Amniotic epithelial cell (primary cell): ENCODE measurements at places on chromosomes 16 and 17.

- DNase-seq, result no peak
Observed at GRCh38 chr17:38604479-38605403, 1.0 kb downstream of the SRCIN1 start.

DNA sequence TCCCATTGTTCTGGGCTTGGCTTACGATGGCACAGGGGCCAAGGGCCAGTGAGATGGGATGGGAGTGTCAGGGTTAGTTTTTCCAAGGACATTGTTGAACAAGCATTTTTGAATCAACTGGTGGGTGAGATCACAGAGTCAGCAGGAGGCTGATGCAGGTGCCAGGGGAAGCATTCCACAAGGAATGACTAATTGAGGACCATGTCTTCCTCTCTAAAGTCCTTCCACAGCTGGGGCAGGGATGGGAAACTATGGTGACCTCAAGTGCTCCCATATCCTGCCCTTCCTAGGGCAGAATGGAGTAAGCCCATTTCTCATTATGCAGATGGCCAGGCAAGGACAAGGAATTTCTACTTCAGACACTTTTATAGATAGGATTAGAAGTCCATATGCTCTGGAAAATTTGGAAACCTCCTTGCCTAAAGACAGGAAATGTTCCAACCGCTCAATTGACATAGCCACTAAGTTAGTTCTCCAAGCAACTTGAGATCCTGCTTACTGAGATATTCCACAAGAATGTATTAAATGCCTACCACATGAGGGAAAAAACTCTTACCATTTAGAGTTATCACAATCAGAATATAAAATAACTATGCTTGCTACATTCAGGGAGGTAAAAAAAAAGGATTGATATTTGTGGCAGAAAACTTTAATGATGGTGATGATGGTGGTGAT, 21.2 kb upstream of the ENGASE start:
- no peak for DNase-seq

DNA sequence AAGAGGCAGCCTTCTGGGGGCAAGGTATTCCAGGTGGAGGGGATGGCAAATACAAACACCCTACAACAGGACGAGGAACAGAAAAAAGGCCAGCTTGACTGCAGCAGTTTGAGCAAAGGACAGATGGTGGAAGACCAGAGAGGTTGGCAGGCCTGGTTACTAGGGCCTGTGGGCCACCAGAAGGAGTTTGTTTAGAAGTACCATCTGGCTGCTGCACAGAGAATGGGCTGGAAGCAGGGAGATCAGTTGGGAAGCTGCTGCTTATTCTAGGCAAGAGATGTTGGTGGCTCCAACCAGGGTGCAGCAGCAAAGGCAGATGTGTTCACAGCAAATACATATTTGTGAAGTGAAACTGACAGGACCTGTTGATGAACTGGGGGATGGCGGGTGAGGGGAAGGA, 2.9 kb upstream of the YPEL2 start:
- DNase-seq, result no peak

DNA sequence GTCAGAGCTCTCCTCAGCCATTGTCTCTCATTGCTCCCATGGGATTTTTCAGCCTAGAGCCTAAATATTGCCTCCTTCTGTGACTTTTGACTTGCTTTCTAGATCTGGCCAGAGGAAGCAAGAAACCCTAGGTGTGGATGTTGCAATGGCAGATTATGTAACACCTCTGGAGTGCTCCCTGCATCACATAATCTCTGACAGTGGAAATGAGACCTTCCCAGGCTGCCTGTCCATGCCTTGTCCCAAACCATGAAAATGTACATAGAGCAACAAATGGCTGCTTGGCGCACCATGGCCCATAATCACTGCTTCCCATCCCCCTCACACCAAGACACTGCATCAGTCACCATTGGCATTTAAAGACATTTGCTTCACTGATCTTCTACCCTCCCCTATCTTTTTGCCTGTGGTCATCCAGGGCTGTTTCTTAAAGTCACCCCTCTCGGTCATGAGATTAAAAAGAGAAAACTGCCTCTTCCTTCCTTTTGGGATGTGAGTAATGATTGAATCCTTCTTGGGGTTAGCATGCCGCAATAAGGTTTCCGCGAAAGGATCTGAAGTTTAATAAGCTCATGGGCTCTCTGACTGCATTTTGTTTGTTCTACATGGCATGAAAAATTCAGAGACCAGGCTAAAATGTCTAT, 34.2 kb upstream of the CCL2 start:
- DNase-seq, result no peak

DNA sequence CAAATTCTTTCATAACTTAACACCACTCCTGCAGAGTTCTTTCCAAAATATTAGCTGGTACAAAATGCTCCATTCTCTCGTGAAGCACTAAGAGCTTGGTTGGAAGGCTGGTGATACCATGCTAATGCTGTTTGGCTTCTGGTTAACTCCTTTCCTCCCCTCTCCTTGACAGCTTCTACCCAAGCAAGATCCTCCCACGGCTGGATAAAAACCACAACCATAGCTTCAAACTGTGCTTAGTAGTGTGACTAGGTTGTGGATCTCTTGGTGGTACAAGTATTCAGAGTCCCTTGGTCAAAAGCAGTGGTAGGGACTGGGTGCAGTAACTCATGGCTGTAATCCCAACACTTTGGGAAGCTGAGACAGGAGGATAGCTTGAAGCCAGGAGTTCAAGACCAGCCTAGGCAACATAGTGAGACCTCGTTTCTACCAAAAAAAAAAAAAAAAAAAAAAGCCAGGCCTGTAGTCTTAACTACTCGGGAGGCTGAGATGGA, 2.3 kb downstream of the PHAF1 start:
- DNase-seq, result peak; percentile 13

DNA sequence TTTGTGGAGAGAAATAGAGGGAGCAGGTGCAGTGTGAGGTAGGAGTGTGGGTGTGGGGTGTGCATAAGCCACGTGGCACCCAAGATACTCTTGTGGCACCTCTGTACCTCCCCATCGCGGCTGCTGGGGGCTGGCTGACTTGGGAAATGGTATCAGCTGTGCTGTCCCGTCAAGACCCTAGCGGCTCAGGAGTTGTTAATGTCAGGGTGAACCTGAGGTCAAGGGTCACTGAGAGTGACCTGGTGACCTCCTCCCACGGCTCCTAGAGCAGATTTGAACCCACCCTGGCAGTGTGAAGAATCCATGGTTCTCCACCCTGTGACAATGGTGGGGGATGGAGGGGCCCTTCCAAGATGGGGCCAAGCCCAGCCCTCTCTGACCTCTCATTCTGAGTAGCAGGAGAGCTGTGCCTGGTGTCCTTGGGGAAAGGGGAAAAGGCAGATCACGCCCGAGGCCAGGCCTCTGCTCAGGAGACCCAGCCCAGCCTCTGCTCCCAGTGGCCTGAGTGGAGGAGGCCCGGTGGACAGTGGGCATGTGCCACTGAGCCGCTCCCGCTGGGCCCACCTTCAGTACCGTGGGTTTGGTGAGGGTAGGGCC, 3.0 kb upstream of the WFIKKN2 start:
- no peak for DNase-seq

- DNase-seq, result peak; percentile 96
Observed at GRCh38 chr17:80779961-80780380, 211.7 kb upstream of the CHMP6 start.

DNA sequence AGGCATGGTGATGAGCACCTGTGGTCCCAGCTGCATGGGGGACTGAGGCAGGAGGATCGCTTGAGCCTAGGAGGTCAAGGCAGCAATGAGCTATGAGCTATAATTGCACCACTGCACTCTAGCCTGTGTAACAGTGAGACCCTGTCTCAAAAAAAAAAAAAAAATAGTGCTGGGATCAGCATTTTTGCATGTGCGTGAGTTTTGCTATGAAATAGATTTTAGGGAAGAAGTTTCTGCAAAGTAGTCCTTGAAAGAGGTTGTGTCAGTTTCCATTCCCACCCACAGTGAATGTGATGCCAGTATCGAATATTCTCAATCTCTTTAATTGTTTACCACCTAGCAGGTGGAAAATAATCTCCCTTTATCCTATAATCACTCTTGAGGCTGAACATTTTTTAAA, 26.3 kb upstream of the ARHGAP17 start:
- DNase-seq, result no peak

DNA sequence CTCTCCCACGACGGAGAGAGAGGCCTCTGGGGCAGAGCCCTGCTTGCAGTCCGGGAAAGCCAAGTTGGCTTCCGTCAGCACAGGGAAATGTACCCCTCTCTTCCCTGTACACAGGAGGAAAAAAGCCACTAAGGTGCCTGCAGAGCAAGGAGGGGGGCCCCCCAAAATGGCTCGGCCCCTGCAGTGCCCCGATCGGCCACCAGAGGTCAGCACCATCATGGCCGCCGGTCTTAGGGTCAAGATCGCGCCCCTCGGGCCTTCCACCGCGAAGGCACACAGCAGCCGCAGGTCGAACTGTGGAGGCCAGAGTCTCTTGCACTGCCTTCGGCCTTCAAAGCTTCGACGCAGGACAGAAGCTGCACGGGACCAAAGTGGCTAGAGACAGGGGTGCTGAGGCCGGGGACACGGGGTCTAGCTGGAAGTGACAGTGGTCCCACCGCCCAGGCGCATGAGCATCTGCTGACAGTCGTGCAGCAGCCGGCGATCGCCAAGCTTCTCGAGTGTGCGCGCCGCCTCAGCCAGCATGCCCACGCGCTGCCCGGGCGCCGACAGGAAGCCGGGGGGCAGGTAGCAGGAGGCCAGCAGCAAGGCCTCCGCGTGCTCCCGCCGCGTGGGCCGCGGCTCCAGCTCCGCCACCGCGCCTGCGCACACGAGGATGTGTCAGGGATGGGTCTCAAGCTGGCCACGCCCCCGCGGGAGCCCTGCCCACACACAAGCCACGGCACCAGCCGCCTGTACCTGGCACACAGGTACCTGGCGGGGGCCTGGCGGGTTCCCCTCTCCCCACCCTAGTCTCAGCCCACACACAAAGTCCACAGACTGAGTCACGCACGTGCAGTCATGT, 24.4 kb downstream of the SREBF1 start:
- DNase-seq, result peak; percentile 61

- peak; percentile 19 for DNase-seq
Observed at GRCh38 chr16:85720302-85720637, 30.6 kb downstream of the C16orf74 start.

- peak; percentile 71 for DNase-seq
Observed at GRCh38 chr17:68578236-68578635, 22.9 kb downstream of the FAM20A start.

- DNase-seq, result no peak
Observed at GRCh38 chr17:78226055-78226758, 5.2 kb upstream of the TMEM235 start.

DNA sequence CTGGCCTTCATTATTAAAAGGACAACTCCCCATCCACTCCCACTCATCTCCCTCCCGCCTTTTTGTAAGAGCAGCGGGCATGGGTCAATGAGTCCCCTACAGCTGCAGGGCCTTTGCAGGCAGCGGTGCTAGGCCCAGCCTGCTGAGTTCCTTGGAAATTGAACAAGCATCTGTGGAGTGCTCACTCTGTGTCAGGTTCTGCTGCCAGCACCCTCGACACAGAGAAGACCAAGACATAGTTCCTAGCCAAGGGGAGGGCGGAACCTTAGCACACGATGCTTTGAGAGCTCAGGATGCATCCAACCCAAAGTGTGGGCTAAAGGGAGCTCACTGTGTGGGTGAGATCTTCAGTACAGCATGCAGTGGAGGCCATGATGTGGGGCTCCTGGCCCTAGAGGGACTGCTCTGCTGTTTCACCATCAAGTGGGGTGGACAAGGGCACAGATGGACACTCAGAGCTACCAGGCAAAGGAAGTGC, 27.6 kb downstream of the RMI2 start:
- DNase-seq, result no peak

- DNase-seq, result no peak
Observed at GRCh38 chr17:1440921-1441320, 15.1 kb downstream of the CRK start.

GRCh38 chr16:57360321-57360935, 1.8 kb downstream of the CCL22 start:
- no peak for DNase-seq

DNA sequence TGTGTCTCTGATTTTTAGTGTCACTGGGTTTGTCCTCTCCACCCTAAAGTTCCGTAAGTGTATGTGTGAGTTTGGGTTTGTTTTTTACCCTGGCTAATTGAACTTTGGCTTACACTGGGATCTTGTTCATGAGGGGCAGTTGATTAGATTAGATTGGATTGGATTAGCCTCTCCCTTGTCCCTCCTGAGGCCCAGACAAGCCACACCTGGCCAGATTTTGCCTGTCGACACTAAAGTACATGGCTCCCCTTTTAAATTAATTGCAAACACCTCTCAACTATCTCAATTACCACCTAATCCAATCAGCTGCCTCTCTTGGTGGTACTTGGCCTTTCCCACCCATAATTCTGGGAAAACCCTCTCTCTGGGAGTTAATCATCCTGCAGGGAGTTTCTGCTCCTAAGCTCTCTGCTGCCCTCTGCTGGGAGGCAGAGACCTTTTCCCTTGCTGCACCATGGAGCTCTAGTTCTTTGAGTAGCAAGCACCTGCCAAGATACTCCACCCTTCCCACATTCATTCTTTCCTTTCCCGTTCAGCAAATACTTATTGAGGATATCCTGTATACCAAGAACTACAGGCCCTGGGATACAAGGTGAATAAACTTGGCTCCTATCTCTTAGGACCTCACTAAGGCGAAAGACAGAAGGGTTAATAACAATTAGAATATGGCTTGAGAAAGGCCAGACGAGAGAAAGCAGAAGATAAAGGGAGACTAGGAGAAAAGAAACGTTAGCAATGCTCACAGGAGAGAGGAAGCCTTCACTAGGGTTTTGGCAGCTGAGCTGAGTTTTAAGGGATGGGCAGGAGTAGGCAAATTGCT, 60.0 kb upstream of the MPHOSPH6 start:
- peak; percentile 61 for DNase-seq

- DNase-seq, result no peak
Observed at GRCh38 chr17:66230922-66231591, 1.8 kb upstream of the APOH start.

- DNase-seq, result no peak
Observed at GRCh38 chr17:46792071-46792470, 26.4 kb downstream of the WNT3 start.

DNA sequence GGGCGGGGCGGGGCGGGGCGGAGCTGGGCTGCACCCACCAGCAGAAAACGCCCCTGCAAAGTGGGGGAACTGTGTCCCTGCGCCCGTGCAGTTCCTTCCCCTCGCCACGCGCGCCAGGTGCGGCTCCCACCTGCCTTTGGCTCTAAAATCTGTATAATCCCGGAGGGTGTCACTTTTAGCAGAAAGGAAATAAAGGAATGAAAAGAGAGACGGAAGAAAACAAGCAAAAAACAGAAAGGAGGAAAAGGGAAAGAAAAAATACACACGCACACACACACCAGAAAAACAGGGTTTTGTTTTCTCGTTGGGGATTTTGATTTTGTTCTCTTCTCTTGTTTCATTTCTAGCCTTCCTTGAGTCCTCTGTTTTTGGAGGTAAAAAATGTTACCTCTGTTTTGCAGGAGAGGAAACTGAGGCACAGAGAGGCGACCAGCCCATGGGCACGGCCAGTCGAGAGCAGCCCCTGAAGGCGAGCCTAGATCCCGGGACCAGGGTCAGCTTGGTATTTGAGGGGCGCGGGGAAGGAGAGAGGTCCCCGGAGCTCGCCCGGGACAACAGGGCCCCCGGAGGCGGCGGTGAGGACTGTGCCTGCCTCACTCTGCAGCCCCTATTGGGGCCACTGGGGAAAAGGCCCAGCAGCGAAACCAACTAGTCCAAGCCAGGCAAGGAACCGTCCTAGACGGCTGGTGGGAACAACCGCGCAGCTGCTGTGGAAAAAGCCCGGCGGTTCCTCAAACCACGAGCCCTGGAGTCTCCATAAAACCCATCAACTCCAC, 594 bp upstream of the CARHSP1 start:
- no peak for DNase-seq
